ENCODE measurements at places on chromosomes 7 and 10.

- no peak for DNase-seq
Measured at GRCh38 chr7:97454636-97455035, 277.2 kb upstream of the TAC1 start.

DNA sequence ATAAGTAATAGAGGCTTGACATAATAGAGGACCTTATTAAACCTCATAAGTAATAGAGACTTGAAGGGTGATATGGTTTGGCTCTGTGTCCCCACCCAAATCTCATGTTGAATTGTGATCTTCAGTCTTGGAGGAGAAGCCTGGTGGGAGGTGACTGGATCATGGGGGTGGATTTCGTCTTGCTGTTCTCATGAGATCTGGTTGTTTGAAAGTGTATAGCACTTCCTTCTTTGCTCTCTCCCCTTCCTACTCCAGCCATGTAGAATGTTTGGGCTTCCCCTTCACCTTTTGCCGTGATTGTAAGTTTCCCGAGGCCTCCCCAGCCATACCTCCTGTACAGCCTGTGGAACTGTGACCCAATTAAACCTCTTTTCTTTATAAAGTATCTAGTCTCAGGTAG is 8.6 kb downstream of the KIFBP start:
- no peak for DNase-seq

DNA sequence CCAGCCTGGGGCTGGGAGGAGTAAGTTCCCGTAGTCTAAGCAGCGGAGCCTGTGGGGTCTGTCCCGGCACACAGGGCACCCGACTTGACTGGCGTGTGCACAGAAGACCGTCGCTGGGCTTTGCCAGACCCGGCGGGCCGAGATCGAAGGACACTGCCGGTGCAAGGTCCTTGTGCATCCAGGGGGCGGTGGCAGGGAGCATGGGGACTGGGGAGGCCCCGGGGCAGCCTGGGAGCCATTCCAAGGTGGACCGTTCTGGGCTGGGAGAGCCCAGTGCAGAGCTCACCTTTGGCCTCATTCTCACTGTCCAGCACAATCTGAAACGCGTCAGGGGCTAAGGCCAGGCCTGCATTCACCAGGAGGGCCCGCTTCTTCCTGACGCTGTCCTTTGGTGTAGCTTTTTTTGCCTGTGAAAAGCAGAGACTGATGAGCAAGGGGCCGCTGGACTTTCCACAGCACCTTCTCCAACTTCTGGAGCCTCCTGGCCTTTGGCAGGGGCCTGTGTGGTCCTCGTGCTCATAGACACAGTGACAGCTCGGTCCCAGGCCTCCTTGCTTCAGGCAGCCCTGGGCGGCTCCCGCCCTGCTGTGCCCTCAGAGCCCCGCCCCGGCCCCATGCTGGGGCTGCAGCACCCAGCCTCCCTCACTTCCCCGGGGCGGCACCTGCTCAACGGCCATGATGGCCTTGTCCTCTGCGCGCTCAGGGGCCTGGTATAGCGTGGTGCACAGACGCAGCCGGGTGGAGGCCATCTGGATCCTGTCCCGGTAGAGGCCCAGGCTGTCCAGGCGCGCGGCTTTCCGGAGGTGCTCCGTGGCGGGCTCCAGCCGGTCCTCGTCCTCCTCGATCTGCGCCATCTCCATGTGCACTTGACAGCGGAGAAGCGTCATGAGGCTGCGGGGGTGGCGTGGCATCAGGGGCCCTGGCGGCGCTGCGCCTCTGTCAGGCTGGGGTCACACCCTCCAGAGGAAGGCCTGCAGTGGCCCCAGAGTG is 20.3 kb downstream of the CFAP46 start:
- no peak for DNase-seq

DNA sequence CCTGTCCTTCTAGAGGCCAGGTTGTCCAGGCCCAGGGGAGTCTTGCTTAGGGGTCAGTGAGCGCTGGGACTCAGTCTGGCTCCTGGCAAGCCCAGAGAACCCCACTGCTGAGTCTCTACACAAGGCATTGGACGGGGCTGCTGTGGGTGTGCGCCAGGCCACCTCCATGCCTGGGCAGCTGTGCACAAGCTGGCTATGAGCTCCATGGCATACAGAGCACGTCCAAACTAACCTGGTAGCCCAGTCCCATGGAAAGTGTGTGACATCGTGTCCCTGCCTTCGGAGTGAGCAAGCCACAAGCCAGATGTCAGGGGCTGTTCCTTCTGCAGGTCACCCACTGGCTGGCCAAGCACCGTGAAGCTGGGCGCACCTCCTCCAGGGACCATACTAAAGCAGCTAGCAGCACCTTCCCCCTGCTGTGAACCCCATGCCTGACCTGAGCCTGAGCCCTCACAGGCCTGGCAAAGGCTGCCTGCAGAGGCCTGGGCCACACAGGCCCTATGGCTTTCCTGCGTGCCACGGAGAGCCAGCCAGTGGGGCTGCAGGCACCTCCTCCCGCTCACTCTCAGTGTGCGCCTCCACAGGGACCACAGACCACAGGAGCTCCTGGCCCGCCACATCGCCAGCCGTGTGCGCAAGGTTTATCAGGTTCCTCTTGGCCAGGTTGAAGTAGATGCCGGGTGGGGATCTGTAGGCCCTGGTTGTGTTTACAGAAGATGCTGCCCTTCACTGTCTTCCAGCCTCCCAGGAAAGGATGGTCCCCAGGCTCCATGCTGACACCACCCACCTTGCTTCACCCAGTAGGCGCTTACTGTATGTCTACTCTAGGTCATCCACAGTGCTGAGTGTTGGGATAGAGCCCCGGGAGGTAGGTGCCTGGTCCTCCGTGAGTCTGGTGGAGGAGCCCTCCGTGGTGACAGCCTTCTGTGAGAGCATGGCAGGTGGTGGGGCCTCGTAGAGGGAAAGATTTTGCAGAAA is 219.7 kb downstream of the EBF3 start:
- no peak for DNase-seq

DNA sequence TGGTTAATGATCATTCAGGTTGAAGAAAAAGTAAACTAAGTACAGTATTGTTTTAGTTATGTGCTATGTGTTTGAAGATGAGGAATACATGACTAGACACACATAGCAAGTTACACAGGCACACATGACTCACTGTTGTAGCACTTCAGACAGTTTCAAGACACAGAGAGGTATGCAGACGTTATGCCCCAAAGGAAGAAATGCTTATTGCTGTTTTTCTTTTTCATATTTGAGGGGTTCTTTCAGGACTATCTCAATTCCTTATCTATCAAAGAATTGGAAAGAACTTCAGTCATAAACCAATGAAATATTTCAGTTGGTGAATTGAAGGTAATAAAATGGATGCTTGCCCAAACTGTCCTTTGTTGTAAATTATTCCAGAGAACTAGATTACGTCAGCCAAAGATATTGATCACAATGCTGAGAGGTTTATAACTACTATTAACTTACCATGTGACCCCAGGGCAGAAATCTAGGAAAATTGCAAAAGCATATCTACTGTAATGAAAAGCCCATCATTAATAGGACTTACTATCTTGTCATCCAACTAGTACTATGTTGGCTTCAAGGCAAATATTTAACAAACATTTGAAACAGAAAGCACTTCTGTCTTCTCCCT is 61.2 kb upstream of the CAPZA2 start:
- DNase-seq = no peak

GRCh38 chr10:70846795-70847194 is 31.0 kb downstream of the SGPL1 start:
- DNase-seq = no peak

DNA sequence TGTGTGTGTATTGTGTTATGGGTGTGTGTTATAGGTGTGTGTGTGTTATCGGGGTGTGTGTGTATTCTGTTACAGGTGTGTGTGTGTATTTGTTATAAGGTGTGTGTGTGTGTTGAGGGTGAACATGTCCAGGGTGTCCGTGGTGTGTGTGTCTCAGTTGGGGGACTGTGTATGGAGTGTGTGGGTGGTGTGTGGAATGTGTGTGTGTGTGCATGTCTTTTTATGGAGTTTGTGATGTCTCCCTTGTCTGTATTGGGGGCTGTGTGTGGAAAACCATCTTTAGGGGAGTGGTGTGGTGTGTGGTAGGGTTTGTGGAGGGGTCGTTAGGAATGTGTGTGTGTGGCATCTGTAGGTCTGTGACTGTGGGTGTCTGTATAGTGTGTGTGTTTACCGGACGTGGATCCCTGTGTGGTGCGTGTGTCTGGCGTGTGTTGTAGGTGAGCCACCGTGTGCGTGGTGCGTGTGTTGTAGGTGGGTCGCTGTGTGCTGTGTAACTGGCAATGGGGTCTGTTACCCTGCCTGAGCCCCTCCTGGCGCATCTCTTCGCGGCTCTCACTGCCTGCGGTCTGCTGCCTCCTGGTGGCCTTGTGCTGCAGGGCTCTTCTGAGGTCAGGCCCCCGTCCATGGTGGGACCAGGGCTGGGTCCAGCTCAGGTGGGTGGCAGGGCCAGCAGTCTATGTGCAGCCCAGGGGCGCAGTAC is 61.7 kb downstream of the PALD1 start:
- DNase-seq = no peak

DNA sequence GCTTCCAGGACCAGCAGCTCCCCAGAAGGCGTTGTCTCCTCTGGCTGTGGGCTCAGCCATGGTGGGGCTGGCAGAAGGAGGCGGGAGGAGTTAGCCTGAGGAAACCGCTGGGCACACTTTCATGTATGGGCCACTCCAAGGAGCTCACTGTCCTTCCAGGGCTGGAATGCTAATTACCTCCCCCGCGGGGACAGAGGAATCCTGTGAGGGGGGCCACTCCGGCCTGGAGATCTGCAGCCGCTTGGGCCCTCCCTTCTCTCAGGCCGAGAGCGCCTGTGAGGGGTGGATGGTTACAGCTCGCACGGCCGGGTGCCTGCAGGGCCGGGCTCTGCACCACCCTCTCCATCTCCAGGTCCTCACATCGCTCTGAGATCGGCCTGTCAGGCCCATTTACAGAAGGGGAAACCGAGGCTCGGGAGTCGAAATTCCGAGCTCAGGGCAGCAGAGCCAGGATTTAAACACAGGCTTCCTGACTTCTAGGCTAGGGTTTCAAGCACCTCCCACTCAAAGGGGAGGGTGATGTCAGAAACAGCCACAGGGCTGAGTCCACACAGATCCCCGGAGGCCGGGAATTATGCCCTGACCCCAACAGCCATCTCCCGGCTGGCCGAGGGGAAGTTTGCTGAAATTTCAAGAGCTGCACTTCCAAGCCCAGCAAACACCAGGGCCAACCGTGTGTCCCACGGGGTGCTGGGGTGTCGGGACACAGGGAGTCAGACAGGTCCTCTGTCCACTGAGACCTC is 59.1 kb downstream of the PDGFA start:
- no peak for DNase-seq

DNA sequence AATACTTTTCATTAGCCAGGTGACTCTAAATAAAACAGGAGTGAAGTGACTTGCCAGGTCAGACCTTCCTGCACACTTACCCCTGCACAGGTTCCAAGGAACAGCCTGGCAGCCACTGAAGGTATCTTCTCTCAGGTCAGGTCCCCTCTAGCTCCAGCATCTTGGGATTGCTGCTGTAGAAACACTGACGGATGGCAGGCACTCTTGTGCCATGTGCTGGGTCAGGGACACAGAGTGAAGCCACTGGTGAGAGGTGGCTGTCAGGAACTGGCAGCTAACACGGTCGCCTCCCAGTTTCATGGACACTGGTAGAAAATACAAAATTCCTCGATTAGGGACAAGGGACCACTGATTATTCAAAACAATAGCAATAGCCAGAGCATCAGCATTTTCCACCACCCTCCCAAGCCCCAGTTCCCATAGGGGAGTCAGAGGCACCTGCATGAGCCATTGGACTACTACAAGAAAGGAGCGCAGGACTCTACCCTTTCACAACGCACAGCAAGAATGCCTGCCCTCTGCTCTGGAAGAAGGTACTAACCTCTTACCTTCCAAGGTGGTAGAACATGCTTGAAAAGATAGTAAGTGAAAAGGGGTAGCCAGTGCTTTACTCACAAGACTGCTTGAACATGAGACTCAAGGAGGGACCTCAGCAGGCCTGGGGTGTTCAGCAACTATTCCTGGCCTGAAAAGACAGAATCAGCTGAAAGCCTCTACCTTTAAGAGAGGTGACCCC is 5.1 kb upstream of the MYO1G start:
- no peak for DNase-seq

- no peak for DNase-seq
Measured at GRCh38 chr10:93456480-93456879, 25.7 kb downstream of the MYOF start.

GRCh38 chr7:94042381-94042780 is 38.2 kb upstream of the BET1 start:
- DNase-seq = no peak

DNA sequence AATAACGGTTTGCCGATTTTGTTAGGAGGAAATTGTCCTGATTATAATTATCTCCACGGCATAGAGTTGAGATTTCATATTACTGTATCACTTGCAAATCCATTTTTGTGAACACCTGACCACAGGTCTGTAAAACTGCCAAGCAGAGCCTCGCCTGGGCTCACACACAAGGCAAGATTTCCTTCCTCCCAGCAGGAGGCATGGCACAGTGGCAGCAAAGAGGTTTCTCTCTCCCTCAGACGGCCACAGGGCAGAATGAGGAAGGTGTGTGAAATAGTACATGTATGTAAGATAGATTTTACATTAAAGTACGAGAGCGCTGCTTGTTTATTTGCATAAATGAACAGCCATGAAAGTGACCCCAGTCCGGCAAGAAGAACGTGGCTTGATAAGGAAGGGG is 130.1 kb downstream of the CELF2 start:
- no peak for DNase-seq

- DNase-seq = no peak
Measured at GRCh38 chr10:22491931-22492615, 146.8 kb downstream of the SPAG6 start.

DNA sequence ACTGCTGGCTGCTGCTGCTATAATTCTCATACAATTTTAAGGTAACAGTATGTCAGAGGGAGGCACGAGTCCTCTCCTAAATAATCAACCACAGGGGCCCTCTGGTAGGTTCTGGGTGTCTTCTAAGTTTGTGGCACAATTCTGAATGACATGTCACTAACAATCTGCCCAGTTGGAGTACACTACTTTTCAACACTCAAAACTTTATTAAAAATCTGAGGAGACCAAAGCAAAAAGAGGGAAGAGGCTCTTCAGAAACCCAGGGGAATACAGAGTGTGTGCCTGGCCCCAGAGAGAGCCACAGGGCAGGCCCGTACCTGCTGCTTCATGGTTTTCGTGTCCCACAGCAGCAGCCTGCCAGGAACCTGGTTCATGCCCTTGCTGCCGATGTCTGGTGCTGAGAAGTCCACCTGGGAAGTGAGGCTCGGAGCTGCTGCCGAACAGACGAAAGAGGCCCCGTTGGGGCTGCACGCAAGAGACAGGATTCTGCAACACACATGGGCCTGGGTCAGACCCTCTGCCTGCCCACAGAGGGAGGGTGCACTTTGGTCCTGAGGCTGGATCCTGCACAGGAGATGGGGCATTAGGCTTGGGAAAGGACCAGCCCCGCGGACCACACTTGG is 18.3 kb downstream of the WDR91 start:
- DNase-seq = no peak

GRCh38 chr7:19932549-19933249 is 159.3 kb upstream of the TMEM196 start:
- DNase-seq = no peak

- no peak for DNase-seq
Measured at GRCh38 chr7:17910377-17910776, 29.9 kb downstream of the SNX13 start.

All from GM04503 (cell line).